ENCODE measurements at places on chromosomes 3 and 15.

- DNase-seq = no peak
These were observed 143.3 kb downstream of the ADAMTS17 start for GRCh38 chr15:100198442-100198841.

DNA sequence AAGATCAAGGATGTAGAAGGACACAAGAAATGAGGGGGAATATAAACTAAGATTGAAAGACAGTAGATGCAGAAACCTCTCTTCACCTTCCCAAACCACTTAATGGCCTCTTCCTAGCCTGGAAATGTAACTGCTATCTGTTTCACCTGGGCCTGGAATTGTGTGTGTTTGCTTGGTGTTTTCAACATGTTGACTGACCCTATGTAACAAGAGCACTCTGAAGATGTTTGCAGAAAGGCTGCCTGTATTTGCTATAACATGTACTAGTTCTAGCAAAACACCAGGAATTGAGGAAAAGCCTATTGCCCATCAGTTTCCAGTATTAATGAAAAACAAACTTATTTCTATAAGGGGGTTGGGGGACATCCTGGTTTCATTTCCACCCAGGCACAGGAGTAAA is 248.3 kb downstream of the WDR72 start:
- DNase-seq = no peak

DNA sequence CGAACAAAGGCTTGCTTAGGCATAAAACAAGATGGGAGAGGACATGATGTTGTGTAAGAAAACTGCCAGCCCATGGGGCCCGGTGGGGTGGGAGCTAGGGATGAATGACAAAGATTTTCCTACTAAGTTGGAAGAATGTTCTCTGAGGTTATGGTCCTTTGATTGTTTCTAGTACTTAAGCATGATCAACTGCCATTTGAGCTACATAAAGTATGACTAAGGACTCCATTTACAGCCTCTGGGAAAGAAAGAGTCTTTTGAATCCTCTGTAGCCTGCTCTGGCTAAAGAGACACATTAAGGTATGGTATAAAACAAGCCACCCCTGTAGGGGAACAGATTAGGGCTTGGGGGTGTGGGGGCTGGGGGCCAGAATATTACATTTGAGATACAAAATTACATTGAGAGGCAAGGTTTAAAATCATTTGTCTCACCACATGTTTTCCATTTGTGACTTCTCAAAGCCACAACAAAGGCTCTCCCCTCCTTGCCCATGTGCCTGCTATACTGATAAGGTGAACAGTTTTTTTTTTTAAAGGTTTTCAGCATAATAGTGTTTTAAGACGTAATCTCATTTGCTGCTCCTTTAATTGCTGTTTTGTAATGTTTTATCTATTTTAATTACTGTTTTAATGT is 323.4 kb downstream of the CHST2 start:
- DNase-seq = peak; percentile 24

DNA sequence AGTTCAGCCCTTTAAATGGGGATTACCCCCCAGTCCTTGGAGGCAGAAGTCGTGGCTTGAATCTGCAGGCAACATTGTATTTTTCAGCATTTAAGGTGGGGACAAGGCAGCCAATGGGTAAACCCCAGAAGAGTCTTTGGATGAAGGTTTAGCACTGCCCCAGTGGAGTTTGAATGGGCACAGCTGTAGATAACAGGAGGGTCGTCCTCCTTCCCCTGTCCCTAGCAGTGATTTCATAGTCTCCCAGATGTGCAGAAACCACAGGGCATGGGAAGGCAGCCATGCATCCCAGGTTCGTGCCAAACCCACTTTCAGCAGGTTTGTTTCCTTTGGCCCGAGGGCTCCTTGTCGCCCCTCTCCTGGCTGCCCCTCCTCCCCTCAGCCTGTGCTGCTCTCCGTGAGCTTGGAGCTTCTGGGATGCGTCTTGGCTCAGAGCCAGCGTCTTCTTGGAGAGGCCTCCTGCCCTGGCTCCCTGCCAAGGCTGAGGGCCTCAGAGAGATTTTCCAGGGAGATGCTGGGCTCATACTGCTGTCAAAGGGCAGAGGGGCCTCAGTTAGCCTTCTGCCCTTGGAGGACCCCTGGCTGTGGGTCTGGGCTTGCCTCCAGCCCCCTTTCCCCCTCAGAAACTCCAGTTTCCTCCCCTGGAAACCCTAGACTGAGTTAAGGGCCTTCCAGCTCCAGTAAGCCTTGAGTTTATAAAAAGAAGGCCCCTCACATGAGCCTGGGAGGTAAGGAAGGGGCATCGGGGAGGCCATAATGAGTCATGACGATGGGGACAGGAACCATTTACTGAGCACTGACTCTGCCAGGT is 48.9 kb upstream of the POLG start:
- DNase-seq = no peak

- no peak for DNase-seq
These were observed 5.1 kb downstream of the LINGO1 start for GRCh38 chr15:77627581-77627980.

DNA sequence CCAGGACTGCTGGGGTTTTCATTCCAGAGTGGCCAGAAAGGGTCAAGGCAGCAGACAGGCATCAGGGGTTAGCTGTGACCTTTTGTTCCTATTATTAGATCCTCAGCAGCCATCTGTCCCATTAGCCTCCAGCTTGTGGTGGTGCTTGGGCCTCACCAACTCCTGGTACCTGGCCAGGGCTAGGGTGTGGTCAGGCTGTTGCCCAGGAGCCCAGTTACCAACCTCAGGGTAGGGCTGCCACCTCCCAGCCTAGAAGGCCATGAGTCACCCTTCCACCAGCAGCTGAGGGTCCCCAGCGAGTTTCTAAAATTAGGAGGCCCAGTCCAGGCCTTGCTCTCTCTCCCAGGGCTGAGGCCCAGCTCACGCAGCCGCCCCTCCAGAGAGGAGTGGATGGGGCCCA is 12.2 kb downstream of the TMEM43 start:
- no peak for DNase-seq

DNA sequence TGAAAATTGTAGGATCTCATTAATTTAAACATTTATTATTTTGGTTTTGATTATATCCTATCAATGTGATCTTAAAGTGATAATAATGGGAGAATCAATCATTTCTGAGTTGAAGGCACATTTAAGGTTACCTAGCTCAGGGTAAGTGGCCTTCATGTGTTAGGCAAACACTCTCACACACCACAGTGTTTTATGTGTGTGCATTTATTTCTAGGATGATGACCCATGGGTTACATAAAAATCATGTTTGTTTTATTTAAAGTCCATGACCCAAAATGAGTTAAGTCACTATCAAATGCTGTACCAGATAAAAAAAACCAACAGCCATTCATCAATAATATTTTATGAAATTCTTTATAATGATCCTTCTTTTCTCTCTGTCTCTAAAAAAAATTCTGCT is 520.8 kb downstream of the GRM7 start:
- DNase-seq = no peak

DNA sequence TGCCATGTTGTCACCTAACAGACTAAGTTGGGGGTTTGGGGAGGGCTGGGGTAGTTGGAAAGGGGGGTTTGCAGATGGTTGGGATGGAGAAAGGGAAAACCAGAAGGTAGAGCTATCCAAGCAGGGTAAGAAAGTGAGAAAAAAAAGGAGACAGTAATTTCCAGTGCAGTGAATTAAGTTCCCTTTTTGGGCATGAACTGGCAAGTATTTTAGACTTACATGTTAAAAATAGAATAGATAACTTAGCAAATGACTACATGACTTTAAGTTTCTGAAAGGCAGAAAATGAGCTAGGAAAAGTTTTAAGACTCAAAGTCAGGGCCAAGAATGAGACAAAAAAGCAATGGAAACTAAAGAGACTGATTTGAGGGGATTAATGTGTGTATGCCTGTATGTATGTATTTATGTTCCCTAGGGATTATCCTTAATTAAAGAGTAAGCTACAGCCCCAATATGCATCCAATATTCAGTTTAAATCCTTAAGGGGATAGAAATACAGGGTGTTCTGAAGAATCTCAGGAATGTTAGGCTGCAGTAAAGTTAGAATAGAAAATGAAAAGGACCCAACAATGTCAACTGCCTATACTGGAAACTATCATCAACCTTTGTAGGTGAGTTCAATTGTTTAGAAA is 285.2 kb upstream of the MME start:
- no peak for DNase-seq

DNA sequence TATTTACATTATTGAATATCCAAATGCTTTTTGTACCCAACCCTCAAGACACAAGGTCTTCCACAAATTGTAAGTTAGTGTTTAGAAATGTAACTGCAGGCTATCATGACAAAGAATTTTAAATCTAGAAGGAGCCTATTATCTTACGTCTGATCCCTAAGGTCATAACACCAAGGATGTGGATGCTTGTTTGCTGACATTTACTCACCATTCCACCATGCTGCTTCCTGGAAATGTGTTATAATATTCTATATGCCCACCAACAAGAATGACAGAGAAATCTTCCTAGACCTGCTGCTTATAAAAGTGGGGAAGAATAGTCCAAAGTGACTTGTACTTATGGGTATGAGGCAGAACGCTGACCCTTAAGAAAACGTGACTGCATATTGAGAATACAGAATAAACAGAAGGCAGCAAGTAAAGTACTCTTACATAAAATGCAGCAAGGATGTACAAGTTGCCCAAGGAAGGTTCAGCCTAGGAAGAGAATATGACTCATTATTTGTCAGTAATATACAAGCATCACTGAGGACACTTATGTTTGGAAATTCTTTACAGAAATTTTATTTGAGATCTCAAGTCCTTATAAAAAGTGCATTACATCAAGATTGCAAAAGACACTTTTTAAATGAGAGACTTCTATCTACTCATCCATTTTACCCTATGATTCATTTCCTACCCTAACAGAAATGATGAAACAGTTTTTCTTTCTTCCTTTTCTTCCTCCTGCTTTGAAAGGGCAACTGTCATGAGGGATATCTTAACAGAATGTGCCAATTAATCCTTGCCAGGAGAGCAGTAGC is 59.6 kb downstream of the ESYT3 start:
- DNase-seq = no peak

- no peak for DNase-seq
These were observed 45.2 kb downstream of the FBXL2 start for GRCh38 chr3:33322412-33322811.

DNA sequence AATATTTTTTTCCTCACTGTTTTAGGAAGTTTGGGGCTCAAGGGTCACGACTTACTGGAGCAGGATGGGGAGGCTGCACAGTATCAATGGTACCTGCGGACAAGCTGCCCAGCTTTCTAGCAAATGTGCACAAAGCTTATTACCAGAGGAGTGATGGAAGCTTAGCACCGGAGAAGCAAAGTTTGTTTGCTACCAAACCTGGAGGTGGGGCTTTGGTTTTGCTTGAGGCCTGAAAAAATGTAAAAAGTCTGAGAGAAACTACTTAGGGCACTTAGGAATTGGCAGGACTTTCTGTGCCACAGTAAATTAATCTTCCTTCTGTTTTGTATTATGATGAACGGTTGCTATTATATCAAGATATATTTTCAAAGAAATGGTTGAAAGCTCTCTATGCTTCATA is 95.1 kb upstream of the FGF7 start:
- no peak for DNase-seq
